SK-N-SH treated with all-trans-retinoic acid at 6 μM for 48 hours (cell line): ENCODE measurements at places on chromosomes 2 and 18.

- ATAC-seq, result no peak
Observed at GRCh38 chr2:65577654-65578053, 145.3 kb upstream of the SPRED2 start.

DNA sequence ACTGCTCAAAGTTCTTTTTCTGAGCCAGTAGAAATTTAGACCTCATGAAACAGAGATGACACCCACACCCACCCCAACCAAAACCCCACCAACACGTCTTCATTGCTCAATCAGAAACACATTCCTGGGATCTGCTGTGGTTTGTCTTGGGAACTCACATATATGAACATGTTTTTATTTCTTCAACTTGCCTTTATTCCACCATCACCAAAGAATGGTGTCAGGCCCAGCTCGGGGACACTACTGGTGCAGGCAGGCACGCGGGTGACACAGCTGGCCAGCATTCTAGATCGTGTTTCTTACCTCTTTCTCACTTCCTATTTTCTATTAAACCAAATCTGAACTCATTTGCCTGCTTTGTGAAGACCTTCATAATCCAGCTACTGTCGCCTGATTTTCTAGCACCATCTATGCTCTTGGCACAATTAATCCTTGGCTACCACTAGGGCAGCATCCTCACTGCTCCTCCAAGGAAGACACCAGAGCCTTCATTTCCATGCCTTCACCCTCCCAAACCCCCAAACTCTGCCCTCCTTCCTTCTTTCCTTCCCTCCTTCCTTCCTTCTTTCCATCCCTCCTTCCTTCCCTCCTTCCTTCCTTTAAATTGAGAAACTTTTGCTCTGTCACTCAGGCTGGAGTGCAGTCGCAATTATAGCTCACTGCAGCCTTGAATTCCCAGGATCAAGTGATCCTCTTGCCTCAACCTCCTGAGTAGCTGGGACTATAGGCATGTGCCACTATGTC, 157.1 kb downstream of the BCL2 start:
- no peak for ATAC-seq

DNA sequence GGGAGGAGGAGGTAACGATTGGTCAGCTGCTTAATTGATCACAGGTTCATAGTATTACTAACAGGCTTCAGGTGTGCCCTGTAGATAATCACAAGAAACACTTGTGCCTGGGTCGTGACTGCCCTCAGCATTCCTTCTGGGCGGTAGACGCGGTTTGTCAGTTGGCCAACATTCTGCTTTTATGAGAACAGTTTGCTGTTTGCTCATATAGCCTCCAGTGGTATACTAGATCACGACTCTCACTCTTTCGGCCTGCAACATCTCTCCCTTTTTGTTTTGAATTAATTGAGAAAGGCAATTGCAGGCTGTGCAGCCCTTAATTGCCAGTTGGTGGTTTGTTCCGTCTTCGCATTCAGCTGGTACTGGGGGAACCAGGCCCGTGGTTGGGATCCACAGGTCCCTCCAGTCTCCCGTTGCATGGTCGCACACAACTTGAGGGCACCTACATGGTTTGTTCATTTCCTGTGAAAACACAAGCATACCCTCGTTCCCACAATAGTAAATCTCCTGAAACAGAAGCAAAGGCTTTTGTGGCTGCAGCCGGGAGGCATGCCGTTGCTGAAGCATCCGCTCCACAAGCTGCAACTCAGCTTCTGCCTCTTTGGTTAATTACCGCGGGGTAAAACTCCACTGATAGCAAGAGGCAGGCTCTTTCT, 30.3 kb upstream of the GPR17 start:
- ATAC-seq, result no peak

DNA sequence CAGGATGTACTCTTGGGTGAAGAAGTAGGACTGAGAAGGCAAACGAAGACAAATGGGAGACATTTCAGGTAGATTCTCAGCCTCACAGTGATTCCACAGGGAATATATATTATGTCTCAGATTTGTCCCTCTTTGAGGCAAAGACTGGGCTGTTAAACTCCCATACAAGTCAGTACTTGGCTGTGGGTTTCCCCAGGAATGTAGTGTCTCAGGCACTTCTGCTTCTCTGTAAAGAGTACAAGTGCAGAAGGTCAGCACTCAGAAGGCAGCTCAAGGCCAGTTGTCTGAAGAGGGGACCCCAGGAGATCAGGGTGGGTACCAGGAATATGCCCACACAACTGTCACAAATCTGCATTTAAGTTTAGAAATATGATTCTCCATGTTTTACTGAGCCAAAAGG, 39.9 kb upstream of the COBLL1 start:
- no peak for ATAC-seq

- ATAC-seq, result no peak
Observed at GRCh38 chr2:154960802-154961583, 262.5 kb downstream of the KCNJ3 start.

DNA sequence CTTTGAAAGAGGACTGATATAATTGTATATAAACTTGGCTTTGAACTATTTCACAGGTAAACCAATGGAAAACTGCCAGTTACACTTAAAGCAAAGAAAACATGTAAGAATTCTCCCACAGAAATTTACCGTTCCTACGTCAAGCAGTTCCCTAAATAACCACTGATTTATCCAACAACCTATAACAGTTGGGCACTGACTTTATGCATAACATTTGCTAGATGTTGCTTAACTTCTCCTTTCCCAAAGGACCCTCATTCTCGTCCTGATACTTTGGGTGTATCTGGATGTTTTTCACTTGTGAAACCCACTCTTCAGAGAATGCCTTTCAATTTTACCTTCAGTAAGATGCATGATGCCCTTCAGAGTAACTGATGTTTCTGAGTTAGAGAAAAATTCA, 43.8 kb downstream of the STAT1 start:
- ATAC-seq, result no peak

GRCh38 chr2:39693245-39693644, 27.5 kb downstream of the TMEM178A start:
- ATAC-seq, result no peak

GRCh38 chr2:17136231-17136630, 382.0 kb downstream of the RAD51AP2 start:
- no peak for ATAC-seq

- ATAC-seq, result no peak
Observed at GRCh38 chr2:16327326-16327725, 338.3 kb downstream of the CYRIA start.

DNA sequence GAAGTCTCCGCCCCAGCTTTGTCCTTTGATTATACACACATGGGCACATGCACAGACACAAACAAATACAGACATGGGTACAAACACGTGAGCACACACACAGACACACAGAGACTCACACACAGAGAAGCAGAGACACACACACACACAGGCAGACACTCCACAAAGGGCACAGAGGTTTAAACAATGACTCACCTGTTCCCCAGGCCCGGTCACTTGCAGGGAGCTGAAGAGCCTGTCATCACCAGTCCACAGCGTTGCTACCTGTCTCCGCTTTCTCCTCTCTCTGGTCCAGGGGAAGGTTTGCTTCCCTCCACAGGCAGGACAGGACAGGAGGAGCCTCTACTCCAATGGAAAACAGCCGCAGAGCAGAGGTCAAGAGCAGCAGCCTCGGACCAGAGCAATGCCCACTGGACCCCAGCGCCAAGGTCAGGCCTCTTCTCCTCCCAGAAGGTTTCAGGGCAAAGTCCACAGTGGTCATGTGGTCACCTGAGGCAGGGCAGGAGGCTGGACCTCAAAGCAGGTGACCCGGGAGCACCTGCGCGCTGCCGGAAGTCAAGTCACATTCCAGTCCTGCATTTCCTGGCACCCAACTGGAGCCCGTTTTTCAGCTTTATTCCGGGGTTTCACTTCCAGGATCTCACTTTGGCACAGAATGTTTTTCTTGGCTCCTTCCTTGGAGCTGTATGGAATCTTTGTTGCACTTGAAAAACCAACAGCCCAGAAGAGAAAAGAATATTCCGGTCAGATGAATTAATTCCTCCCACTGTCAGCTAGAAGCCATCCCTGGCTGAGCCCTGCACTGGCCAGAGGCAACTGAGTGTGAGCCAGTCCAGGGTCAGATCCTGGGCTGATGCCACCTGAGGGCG, at the start of gene RAB17:
RAB17 (minus strand) TSS at position 463 of the 869 bp plus-strand sequence. CDS start 4,580 bp downstream, outside the sequence.
- peak; percentile 42 for ATAC-seq

DNA sequence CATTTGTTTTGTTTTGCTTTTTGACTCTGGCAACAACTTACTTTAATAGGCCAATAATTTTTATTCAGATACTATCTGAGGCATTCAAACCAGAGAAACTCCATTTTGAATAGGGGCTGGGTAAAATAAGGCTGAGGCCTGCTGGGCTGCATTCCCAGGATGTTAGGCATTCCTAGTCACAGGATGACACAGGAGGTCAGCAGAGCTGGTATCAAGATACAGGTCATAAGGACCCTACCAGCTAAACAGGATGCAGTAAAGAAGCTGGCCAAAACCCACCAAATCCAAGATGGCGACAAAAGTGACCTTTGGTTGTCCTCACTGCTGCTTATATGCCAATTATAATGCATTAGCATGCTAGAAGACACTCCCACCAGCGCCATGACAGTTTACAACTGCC, 102.2 kb upstream of the XPO1 start:
- ATAC-seq, result no peak

- ATAC-seq, result no peak
Observed at GRCh38 chr2:173231042-173231441, 123.6 kb upstream of the CDCA7 start.

GRCh38 chr2:74836675-74837401, 2.9 kb downstream of the HK2 start:
- no peak for ATAC-seq

GRCh38 chr2:72846171-72847095, 20.6 kb upstream of the EXOC6B start:
- no peak for ATAC-seq

GRCh38 chr18:22167091-22167470, 2.3 kb upstream of the GATA6 start:
- ATAC-seq, result no peak

DNA sequence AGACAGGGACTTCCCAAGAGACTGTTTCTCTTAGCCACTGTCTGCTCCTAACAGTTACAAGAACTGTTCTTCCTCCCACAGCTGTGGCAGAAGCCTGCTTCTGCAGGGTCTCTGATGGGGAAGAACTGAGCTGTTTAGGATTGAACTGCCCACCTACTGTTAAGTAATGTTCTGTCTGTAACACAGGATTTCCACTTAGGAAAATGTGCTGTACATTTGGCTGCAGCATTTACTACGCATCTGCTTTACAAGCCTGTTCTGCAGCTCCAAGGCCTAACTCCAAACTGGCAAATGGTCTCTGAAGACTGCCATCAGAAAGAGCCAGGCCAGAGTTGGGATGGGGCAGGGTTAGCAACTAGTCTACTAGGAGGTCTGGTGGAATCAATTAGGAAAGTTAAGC, 87.8 kb upstream of the UPP2 start:
- no peak for ATAC-seq

GRCh38 chr2:84643991-84644390, 127.7 kb downstream of the DNAH6 start:
- no peak for ATAC-seq

DNA sequence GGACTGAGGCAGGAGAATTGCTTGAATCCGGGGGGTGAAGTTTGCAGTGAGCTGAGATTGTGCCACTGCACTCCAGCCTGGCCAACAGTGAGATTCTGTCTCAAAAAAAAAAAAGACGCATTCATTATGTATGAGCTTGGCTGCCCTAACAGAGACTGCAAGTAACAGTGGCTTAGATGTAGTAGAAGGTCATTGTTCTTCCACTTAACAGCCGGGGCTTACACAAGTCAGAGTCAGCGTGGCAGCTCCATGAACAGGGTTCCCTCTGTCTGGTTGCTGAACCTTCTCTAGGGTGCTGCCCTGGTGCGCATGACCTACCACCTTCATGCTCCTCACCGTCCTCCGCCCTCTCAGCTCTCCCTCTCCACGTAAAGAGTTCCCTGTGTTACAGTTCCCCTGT, 49.1 kb upstream of the IGFBP2 start:
- ATAC-seq, result no peak

DNA sequence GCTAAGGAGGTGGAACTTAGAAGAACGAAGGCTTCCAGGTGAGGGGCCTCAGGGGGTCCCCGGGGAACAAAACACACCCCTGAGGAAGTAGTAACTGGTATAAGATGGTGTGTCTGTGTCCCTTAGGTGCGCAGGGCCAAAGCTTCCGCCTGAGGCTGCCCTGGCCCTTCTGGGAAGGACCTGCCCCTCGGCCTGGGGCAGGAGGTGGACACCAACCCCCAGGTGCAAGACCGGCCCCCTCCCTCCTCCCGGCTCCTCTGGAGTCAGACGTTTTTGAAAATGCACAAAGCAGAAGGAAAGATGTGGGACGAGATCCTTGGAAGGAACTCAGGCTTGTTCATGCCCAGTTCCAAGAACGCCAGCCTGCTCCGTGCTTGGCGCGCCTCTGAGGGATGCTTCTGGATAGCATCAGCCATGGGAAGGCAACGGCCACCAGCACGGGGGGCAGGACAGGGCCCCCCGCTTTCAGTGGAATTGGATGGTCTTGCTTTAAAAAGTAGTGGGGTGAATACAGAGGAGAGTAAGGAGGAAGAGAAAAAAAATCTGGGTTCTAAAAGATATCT, 37.5 kb downstream of the MYT1L start:
- no peak for ATAC-seq

DNA sequence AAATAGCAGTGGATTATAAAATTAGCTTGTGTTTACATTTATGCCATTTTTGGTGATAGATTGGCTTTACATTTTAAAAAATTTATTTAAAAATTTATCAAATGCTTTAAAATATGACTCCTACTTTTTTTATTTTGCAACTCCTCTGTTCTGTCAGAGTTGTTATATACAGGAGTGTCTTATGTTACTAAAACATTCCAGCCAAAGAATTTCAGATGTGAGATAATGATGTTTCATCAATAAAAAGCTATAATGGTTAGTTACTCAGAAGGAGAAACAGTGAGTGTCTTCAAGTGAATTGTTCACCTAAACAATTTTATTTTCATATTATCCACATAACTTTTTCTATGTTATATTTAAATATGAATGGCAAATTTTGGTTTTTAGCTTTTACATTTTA, 52.7 kb downstream of the GLS start:
- ATAC-seq, result no peak

- ATAC-seq, result peak; percentile 69
Observed at GRCh38 chr2:32977228-32977758, 30.5 kb downstream of the LTBP1 start.

- ATAC-seq, result peak; percentile 30; the same call in 2 of the 3 replicates
Observed at GRCh38 chr2:169734169-169734847, 676 bp downstream of the KLHL23 start.
